ENCODE measurements at places on chromosomes 3 and 15. TPM values are rescaled to one million over a fixed set of nuclear protein-coding genes. Genes with fewer than 3 reads are reported as not detected.
A peak's percentile ranks its signal among the peaks of the same experiment; 100 is the strongest.

Gene GATM
- polyA plus RNA-seq = 242 TPM

GRCh38 chr3:129722527-129722926 lies 116.1 kb upstream of the PLXND1 start:
- no peak for DNase-seq

Gene SLC28A1
- polyA plus RNA-seq = 7.5 TPM

GRCh38 chr3:183539811-183540210 lies 15.7 kb downstream of the KLHL6 start:
- no peak for DNase-seq

DNA sequence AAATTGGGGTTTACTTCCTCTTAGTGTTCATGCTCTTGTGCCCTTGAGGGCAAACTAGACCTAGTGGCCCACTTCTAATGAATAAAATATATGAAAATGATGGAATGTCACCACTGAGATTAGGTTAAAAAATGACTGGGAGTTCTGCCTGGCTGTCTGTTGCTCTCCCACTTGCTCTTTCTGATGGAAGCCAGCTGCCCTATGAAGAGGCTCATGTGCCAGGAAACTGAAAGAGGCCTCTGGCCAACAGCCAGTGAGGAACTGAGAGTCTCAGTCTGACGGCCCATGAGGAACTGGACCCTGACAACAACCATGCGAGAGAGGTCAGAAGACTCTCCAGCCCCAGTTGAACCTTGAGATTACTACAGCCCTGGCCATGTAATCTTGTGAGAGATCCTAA lies 107.1 kb upstream of the FHIT start:
- peak; percentile 54 for DNase-seq

DNA sequence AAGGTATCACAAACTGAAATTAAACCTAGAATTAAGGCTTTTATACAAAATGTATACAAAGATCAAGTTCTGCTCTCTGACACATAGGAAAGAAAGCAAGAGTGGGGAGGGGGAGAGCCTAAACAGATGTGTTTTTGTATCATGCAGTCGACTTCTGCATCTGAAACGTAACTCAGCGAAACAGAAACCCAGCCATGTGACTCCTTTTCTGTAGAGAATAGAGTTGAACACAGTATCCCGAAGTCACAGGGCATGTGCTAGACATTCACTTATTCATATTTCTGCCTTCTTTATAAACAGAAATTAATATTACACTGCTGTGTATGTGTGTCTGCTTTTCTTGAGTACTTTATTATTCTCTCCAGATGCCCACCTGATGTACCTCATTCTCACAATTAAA lies 121.0 kb downstream of the PDZRN3 start:
- no peak for DNase-seq

Gene CHRNA5
- polyA plus RNA-seq = 7.1 TPM

DNA sequence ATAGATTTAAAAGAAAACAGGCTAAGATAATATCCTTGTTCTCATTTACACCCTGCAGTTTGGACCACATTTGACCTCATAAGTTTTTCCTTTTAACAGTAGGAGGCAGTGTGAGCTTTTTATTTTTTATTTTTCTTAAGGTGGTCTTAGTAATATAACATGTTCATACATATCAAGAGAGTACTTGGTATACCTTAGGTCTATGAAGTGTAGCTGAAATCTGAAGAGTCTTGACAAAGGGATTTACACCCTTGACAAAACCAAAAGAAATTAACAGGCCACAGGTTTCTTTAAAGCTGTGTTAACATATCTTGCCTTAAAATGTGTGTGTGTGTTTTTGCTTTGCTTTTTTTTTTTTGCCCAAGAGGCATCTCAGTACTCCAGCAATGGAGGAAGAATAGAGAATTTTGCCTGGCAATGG lies 3.2 kb downstream of the RAP2B start:
- no peak for DNase-seq

GRCh38 chr3:44439499-44440295 lies 37.8 kb downstream of the ZNF445 start:
- peak; percentile 24 for DNase-seq

Data from left kidney (tissue), 8 donors.